ENCODE measurements at places on chromosomes 1 and 21. TPM values are rescaled to one million over a fixed set of nuclear protein-coding genes. Genes with fewer than 3 reads are reported as not detected.

GRCh38 chr1:244615301-244615700, 37.6 kb upstream of the DESI2 start:
- H3K27me3 ChIP-seq, result no peaks in the 10 kb centered on the region
- H3K4me3 ChIP-seq, result no peak overlapping the region
- no peak for DNase-seq
- H3K27ac ChIP-seq, result no peak overlapping the region

GRCh38 chr21:32320726-32321125, 22.1 kb downstream of the MRAP start:
- no peaks in the 10 kb centered on the region for H3K27me3 ChIP-seq
- no peaks in the 10 kb centered on the region for H3K4me1 ChIP-seq
- DNase-seq, result no peak

DNA sequence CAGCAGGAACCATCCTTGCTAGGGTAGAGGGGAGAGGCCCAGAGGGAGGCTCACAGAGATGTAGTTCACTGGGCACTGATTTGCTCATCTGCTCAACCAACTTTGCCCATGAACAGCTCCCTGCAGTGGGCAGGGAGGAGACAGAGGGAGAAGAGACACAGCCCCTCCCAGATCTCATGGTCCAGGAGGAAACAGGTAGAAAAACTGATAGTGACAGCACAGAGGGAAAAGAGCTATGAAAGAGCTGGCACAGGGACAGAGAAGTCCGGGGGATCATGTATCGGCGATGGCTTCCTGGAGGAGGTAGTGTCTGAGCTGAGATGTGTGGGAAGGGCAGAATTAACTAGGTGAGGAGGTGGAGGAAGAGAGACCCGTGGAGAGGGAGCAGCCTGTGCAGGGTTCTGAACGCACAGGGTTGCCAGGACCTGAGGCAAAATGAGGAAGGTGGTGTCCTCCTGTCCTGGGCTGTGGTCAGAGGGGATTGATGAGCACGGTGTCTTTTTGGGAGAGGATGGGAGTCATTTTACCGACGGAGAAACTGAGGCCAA, 85.9 kb downstream of the PTPRU start:
- no peaks in the 10 kb centered on the region for H3K36me3 ChIP-seq
- H3K4me1 ChIP-seq, result no peaks in the 10 kb centered on the region
- no peak overlapping the region for H3K27ac ChIP-seq
- no peak overlapping the region for H3K4me3 ChIP-seq

SPRR5 gene
- polyA plus RNA-seq, result not detected

HSPA13 gene
- 22.4 TPM for polyA plus RNA-seq

LRRC8B gene
- polyA plus RNA-seq, result 2.9 TPM

Data from B cell (primary cell).